ENCODE measurements at places on chromosomes 2 and 18. TPM values are rescaled to one million over a fixed set of nuclear protein-coding genes. Genes with fewer than 3 reads are reported as not detected.

Gene MROH2A
- not detected for total RNA-seq

Gene GALNT13
- total RNA-seq: not detected

Gene AKAIN1
- total RNA-seq: not detected

Gene CFC1
- total RNA-seq: not detected

Gene ANXA4
- 51.6 TPM for total RNA-seq

Gene TEX51
- not detected for total RNA-seq

Gene ARHGEF33
- 0.08 TPM for total RNA-seq

Gene RAD51AP2
- total RNA-seq: 0.04 TPM

Gene GPAT2
- 2.8 TPM for total RNA-seq

Gene MFF
- total RNA-seq: 153 TPM

Gene COLEC11
- 0.31 TPM for total RNA-seq

Gene TTC32
- total RNA-seq: 4.8 TPM

Gene HOXD8
- not detected for total RNA-seq

Gene FOXI3
- not detected for total RNA-seq

All from hair follicular keratinocyte (primary cell).